ENCODE measurements at places on chromosomes 16 and 17.

DNA sequence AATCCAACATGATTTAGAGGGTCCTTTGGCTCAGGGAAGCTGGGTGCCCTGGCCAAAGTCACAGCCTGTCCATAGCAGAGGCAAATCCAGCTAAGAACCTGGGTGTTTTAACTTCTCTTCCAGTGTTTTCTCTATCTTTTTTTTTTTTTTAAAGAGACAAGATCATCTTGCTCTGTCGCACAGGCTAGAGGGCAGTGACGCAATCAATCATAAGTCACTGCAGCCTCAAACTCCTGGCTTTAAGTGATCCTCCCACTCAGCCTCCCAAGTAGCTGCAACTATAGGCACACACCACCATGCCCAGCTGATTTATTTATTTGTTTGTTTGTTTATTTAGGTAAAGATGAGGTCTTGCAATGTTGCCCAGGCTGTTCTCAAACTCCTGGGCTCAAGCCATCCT is 14.8 kb upstream of the GRIN2A start:
- DNase-seq: no peak

- no peak for DNase-seq
Measured at GRCh38 chr17:7380321-7380720, 568 bp upstream of the TNK1 start.

DNA sequence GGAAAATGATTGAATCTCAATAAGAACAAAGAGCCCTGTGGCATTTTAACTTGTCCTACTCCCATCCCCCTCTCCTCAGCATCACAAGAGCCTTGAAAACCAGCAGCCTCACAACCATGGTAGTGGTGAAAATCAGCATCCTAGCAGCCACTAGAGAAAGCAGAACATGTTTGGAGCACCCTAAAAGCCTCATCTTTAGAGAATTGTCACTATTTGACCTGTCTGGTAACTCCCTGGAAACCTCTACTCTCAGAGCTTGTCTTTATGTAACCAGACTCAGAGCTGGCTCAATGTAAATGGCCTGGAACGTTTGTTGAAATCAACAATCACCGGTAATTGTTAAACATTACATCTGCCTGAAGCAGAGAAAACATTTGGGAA is 70.8 kb downstream of the MMD start:
- no peak for DNase-seq

GRCh38 chr17:27349540-27350021 is 55.7 kb downstream of the WSB1 start:
- DNase-seq: no peak

GRCh38 chr17:72387487-72387886 is 266.7 kb downstream of the SOX9 start:
- no peak for DNase-seq

DNA sequence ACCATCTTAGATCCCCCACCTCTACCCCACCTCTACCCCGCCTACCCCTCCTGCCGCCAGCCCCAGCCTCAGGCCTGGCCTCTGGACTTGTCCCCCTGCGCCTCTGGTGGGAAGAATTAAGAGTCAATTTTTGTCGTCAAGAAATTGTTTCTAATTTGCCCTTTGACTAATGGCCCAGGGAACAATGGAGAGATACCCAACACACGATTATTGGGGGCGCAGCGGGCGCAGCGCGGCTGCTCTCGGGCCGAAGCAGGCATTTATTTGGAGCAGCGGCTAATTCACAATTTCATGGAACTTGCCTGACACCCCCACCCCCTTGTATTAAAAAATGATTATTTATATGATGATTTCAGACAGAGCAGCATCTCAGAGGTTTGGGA is 4.4 kb upstream of the BAHCC1 start:
- DNase-seq: no peak

DNA sequence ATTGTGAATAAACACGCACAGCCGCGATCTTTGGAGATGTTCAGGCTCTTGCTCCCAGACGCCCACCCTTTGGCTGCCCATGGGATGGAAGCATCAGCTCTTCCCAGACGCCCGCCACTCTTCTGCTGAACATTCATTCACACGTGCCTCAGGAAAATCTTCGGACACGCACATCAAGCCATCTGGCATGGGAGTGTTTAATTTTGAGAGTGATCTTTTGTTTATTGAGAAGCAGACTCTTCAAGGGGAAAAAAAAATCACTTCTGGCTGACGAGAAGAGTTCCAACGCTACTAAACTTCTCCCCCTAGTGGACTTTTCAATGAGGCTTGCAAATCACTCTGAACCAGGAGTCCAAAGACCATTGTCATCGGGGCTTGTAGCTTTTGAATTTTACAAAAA is 62.0 kb upstream of the NUDT7 start:
- no peak for DNase-seq

- no peak for DNase-seq
Measured at GRCh38 chr16:54112451-54113206, 174.0 kb downstream of the IRX3 start.

GRCh38 chr17:19378416-19379360 is at the start of gene MAPK7:
TSS of gene MAPK7 (plus strand) at chr17:19378498. CDS start at chr17:19378901, 403 bp downstream.
- DNase-seq: no peak

DNA sequence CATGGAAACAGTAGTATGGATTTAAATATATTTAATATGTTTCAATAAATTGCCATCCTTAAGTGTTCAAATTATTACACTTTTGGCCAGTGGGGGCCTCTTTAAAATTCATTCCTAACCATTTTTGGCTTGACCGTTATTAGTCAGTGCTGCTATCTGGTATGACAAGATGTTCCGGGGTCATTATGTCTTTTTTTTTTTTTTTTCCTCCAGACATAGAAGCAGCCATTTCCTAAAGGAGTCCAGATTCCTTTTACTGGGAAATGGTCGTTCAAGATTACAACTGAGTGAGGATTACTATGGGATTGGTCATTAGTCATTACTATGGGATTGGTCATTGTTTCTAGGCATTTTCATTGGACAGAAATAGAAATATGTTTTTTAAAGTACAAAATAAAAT is 53.4 kb downstream of the NF1 start:
- DNase-seq: no peak

DNA sequence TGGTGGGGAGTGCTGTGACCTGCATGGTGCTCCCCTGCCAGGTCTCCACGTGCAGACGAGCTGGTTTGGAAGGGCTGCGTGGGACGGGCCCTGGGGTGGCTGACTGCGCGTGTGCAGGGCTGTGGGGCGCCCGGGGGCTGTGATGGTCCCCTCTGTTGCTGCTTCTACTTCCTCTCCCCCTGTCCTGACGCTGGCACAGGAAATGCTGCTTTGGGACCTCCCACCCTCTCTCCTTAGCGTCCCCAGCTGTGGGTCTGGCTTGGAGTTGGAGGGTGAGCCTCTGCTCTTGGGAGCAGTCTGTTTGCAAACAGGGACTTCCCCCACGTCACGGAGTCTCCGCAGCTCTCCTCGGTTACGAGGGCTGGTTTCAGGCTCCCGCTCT is 35.2 kb downstream of the TSC2 start:
- DNase-seq: no peak

- no peak for DNase-seq
Measured at GRCh38 chr17:1779571-1780131, 17.8 kb downstream of the SERPINF1 start.
